Right renal pelvis (tissue), 4 donors: ENCODE measurements at places on chromosomes 16 and 17. TPM values are rescaled to one million over a fixed set of nuclear protein-coding genes. Genes with fewer than 3 reads are reported as not detected.

DNA sequence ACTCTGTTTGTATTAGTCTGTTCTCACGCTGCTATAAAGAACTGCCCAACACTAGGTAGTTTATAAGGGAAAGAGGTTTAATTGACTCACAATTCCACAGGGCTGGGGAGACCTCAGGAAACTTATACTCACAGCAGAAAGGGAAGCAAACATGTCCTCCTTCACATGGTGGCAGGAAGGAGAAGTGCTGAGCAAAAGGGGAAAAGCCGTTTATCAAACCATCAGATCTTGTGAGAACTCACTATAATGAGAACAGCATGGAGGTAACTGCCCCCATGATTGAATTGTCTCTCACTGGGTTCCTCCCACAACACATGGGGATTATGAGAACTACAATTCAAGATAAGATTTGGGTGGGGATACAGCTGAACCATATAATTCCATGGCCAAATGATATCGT lies 30.9 kb downstream of the ABCC1 start:
- DNase-seq, result no peak

DNA sequence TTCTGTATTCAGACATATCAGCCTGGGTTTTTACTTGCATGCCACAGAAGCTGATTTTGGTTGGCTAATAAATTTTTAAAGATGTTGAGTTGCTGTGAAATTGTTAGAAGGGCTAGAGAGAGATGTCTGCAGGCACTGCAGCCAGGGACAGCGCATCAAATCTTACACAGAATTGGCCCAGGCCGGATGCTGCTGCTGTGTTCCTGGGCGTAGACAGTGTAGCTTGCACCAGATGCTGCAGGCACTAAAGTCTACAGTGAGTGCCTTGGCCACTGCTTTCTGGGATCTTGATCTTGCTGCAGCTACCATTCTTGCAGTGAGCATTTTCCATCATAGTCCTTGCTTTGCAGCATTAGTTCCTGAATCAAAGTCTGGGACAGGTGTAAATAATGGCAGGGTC lies 169.9 kb downstream of the SPECC1 start:
- no peak for DNase-seq

DNA sequence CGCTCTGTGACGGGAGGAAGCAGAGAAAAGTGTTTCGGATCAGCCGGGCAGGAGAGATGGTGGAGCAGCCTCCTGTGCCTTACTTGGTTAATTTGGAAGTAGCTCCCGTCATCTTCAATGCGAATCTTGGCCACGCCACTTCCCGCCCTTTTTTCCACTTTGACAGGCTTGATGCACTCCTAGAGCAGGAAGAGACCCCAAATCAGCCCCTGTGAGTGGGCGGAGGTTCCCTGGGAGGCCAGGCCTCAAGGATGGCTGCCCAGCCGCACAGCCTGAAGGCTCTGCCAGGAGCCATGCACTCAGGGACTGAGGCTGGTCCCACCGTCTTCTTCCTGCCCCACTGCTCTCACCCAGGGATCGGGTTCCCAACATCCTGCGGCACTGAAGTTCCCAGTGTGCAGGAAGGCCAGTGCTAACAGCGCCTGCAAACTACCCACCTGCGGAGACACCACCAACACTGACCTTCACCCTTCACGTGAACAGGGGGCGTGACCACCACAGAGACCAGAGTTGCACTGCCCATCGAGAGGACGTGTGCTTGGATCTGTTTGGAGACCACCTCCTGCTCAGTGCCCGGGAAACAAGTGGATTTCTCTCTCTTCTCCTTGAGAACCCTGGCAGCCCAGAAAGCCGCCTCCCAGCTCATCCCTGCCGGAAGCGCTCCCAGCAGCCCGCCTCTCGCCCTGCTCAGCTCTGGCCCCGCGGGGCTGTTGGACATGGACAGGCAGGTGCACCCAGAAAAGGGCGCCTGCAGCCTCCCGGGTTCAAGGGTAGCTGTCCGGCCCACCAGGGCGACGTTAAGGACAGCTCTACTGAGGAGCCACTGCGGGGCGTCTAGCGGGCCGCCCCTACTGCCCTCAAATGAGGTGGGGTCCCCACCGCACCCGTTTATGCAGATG lies 988 bp downstream of the CIAO3 start:
- DNase-seq, result no peak

DNA sequence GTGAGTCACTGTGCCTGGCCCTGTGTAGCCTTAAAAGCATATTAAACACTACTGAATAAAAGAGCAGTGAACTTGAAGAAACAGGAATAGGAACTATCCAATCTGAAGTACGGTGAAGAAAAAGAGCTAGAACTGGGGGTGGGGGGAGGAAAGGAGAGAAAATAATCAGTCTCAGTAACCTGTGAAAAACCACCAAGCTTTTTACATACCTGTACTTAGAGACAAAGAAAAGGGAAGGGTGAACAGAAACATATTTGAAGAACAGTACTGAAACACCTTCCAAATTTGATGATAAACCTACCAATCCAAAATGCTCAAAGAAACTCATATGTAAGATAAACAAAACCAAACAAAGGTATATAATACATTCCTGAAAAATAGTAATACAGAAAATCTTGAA lies 77.5 kb downstream of the USP32 start:
- DNase-seq, result no peak

- DNase-seq, result no peak
Measured at GRCh38 chr17:57666201-57666870, 78.8 kb downstream of the CCDC182 start.

- DNase-seq, result no peak
Measured at GRCh38 chr17:72215928-72216327, 95.1 kb downstream of the SOX9 start.

- no peak for DNase-seq
Measured at GRCh38 chr17:4708436-4708835, 2.0 kb upstream of the ARRB2 start.

- DNase-seq, result no peak
Measured at GRCh38 chr16:85722128-85722893, 28.6 kb downstream of the C16orf74 start.

- DNase-seq, result no peak
Measured at GRCh38 chr17:81000334-81000630, 8.6 kb downstream of the CHMP6 start.

GRCh38 chr17:66341462-66341861 lies 39.0 kb downstream of the PRKCA start:
- DNase-seq, result no peak

GRCh38 chr17:70030371-70030770 lies 44.7 kb upstream of the KCNJ16 start:
- DNase-seq, result no peak

DNA sequence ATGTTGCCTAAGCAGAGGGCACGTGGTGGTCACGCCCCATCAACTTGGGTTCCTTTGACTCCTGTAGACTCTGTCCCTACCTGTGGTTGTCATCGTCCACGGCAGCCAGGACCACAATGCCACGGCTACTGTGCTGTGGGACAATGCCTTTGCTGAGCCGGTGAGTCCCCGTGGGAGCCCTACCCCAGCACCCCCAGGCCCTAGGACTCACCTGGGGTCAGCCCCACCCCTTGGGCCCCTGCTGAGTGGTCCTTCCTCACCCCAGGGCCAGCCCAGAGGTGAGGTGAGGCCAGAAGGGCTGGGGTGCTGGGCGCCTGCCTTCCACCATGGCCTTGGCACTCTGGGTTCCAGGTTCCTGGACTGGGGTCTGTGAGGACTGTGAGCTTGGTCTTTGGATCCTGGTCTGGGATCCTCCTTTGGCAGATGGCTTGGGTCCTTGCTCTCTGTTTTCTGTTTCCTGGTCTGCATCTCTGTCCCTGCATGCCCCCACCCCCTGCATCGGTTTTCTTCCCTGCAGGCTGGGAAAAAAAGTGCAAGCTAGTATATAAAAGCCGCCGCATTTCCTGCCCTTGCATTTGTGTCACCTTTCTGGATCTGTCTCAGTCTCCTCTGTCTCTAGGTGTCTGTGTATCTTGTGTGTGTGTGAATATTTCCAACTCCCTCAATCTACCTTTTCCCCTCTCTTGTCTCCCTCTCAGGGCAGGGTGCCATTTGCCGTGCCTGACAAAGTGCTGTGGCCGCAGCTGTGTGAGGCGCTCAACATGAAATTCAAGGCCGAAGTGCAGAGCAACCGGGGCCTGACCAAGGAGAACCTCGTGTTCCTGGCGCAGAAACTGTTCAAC lies 17.5 kb downstream of the STAT5A start:
- no peak for DNase-seq

- no peak for DNase-seq
Measured at GRCh38 chr17:83203472-83204221, 124.2 kb downstream of the METRNL start.

DNA sequence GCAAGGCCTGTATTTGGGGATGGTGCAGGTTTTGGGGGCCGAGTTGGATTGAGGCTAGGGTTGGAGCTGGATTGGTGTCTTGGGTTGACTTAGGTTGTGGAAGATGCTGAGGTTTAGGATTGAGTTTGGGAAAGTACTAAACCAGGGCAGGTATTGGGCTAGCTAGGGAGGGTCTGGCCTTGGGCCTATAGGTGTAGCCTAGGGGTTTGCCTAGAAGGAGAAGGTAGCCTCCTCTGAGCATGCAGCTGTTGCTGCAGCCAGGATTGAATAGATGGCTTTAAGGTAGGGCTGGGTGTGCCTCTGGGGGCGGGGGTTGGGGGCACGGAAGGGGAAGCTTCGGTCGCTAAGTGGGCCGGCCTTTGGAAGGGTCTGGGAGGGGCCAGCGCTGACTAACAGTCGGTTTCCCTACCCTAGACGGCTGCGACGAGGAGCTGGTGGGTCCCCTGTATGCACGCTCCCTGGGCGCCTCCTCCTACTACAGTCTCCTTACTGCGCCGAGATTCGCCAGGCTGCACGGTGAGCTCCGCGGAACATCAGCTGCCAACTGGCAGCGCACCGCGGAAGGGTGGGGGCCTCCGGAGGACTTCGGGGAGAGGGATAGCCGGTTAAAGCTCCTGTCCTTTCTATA lies 1.2 kb downstream of the CNTNAP1 start:
- DNase-seq, result no peak

Gene C17orf100
- 9.0 TPM for polyA plus RNA-seq

Gene AATK
- polyA plus RNA-seq, result 7.3 TPM

Gene NTHL1
- 20.1 TPM for polyA plus RNA-seq

Gene RHBDF2
- 5.8 TPM for polyA plus RNA-seq

Gene PIK3R5
- polyA plus RNA-seq, result 0.94 TPM

Gene GINS3
- 13.4 TPM for polyA plus RNA-seq

Gene ZNF594
- polyA plus RNA-seq, result 23.3 TPM

Gene TPPP3
- 75.7 TPM for polyA plus RNA-seq
